Cortex of kidney (tissue), 1 donor: ENCODE measurements at places on chromosomes 16 and 17.

GRCh38 chr17:68394608-68395331 is 62.5 kb downstream of the WIPI1 start:
- no peak for DNase-seq

DNA sequence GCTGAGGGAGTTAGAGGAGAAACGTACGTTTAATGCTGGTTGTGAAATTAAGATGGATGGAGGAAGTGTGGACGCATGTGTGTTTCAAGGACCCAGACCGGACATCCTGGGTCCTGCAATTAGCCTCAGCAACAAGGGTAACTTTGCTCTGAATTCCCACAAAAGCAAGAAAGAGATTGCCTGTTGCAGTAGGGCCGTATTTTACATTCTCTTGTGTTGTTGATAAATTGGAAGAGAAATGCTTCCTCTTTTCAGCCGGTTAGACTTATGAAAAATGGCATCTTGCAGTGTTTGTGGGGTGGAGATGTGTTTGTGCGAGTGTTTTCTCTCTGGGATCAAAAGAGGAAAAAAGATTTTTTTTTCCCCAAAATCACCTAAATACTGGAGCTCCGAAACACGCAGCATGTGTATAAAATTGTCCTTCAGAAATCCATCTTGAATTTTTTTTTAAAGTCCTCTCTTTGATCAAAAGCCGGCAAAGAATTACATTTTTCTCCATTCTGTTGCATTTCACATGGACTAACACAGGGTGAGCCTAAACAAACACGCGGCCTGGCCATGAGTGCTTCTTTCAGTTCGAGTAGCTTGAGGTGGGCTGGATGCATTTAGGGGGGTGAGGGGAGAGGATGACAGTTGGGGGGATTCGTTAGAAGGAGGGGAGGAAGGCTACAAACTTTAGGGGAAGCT is 251.6 kb downstream of the C16orf95 start:
- no peak for DNase-seq

GRCh38 chr17:20114466-20114865 is 105.3 kb downstream of the SPECC1 start:
- DNase-seq: no peak

GRCh38 chr17:78883089-78883532 is 19.9 kb downstream of the CEP295NL start:
- DNase-seq: no peak

DNA sequence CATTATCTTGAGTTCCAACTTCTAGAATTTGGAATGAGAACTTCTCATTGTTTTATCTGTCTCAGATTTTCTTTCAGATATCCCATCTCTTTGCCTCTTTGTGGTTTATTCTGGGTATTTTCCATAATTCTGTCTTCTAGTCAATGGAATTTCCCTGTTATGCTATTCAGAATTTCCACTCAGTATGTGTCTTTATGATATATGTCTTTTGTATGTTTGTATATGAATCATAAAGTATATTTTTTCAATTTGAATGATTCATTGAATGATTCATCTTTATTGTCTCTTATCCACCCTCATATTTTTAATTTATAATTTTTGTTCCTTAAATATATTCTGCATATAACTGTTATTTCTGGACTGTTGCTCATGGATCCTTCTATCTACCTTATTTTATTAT is 729.7 kb upstream of the GOT2 start:
- DNase-seq: no peak

GRCh38 chr17:61144617-61145564 is 254.8 kb upstream of the TBX2 start:
- no peak for DNase-seq

GRCh38 chr17:16027708-16028584 is 28.3 kb downstream of the TTC19 start:
- no peak for DNase-seq

DNA sequence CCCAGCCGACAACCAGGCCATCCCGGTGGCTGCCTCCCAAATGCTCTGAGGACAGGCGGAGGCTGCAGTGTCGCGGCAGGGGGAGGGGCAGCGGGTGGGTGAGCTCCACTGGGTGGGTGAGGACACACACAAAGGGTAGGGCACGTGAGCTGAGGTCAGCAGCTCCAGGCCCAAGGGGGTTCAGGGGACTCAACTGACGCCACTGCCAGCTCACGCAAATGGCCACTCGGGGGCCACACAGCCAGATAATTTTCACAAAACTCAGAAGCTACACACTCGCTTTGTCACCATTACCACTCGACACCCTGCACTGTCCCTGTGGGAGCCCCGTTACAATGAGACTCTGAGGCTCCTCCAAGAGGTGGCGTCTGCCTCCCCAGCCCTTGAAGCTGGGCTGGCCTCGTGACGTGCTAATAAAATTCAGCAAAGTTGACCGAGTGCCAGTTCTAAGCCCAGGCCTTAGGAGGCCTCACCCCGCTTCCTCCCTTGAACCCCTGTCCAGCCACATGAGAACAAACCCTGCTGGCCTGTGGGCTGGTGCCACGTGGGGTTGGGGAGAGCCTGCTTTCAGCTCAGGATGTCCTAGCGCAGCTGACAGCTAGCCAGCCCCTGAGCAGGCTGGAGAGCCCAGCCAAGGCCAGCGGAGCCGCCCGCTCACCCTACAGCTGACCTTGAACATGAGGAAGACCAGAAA is 56.9 kb downstream of the RMI2 start:
- DNase-seq: no peak

GRCh38 chr17:38735161-38735997 is 5.2 kb downstream of the CISD3 start:
- DNase-seq: no peak

GRCh38 chr16:89052191-89052889 is 41.3 kb upstream of the ACSF3 start:
- DNase-seq: no peak

DNA sequence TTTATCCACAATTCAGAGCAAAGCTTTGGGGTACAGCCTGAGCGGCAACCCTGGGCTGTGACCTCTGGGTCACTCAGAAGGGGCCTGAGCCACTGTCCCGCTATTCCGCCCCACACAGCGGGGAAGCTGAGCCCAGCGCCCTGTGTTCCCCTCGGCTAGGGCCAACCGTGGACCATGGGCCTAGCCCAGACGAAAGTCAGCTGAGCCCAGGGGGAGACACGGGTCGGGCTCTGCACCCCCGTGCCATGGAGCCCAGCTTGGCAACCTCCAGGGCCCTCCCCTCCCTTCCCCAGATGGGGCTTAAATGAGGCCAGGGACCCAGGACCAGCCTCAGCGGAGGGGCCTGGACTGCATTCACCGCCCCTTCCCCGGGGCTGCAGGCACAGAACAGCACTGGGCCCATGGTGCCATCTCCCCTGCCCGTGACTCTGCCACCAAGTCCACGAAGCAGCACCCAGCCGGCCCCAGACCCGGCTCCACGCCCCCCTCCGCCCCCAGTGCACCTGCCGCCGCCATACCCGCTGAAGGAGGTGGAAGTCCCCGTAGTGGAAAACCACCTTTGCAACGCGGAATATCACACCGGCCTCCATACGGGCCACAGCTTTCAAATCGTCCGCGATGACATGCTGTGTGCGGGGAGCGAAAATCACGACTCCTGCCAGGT is 1.8 kb downstream of the TPSD1 start:
- no peak for DNase-seq

DNA sequence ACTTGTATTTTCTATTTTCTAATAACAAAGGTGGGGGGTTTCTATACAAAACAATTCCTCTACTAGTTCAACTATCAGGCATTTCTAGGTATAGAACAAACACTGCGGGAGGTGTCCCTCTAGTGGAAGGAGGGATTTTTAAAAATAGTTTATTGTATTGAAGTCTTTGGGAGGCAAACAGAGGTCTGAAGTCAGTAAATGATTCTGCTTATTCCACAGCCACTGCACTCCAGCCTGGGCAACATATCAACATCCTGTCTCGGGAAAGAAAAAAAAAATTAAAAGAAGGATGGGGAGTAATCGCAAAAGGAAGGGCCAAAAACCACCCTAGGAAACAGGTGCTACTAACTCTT is 648 bp upstream of the ERCC4 start:
- no peak for DNase-seq

DNA sequence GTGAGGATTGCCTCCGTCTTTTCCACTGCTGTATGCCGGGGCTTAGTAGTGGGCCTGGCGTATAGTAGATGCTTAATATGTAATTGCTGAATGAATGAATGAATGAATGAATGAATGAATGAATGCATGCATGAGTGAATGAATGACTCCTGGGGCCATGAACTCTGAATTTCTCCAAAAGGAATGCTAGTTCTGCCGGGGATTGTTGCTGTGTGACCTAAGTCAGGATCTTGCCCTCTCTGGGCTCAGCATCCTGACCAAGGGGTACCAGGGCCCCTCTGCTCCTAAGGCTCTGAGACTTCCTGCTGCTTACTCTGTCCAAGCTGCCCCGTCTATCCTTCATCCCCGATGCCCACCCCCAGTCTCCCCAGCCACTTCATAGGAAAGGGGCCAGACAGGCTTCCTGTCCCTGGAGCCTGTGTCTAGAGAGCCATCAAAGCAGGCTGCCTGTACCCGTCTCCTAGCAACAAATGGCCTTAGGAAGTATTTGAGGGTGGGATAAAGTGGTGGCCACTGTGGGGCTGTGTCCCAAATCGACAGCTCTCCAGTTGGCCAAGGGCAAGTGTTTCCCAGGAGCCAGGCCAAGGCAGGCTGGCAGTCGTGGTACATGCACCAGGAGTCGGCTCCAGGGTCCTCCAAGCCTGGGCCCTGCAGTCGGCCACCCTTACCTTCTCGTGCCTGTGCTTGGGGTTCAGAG is 11.6 kb upstream of the MPRIP start:
- no peak for DNase-seq

GRCh38 chr17:7862692-7863437 is 5.1 kb downstream of the CYB5D1 start:
- no peak for DNase-seq

DNA sequence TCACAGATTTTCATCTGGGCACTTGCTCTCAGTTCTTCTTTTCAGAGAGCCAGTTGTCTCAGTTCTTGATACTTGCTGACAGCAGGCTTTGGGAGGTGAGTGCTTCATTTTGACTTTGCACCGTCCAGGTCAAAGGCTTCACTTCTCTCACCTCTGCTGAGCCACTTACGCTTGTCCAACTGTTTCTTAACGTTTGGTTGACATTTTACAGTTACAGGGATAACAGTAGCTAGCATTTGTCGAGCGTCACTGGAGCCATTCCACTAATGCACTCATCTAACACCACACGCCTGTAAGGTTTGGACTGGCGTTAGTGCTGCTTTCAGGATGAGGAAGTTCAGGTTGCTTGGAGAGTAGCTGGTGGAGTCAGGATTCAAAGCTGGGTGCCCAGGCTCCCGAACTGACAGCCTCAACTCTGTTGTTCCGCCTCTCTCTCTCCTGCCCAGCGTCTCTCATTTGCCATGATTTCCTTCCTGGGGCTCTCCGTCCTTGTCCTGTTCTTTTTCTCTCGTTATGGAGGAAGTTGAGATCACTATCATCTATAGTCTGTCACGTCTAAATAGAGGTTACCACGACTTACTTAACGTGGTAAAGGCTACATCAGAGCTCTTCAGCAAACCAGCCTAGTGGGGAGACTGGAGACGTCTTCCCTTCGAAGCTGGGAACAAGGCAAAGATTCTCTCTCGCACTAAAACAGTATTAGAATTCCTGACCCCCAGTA is 220.8 kb downstream of the RPTOR start:
- no peak for DNase-seq

DNA sequence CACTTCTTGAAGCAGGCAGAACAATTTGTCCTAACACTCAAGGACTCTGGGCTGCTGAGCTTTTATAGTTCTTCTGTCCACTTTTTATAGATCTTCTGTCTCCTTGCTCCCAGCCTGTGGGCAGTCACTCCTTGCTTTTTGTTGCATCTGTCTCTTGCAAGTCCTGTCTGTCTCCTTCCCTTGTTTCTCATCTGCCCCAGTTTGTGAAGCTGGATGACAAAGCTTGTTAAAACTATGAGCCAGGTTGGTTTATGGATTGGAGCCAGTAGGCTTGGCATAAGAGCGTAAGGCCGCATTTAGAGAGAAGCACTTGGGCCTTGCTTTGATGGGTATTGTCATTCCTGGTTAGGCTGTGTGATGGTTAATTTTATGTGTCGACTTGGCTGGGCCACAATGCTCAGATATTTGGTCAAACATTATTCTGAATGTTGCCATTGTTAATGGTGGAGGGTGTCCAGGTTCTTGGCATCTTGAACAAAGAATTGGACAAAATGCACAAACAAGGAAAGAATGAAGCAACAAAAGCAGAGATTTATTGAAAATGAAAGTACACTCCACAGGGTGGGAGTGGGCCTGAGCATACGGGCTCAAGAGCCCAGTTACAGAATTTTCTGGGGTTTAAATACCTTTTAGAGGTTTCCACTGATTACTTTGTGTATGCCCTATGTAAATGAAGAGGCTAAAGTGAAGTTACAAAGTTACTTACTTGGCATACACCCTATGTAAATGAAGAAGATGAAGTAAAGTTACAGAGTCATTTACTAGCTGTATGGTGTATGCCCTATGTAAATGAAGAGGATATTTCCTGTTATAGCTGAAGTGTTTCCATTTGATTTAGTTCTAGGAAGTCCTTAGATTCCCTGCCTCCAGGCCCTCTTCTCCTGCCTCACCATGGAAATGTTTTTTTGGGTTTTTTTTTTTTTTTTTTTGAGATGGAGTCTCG is 8.0 kb upstream of the CPPED1 start:
- DNase-seq: no peak

GRCh38 chr17:1542316-1542715 is 20.3 kb downstream of the PITPNA start:
- no peak for DNase-seq

DNA sequence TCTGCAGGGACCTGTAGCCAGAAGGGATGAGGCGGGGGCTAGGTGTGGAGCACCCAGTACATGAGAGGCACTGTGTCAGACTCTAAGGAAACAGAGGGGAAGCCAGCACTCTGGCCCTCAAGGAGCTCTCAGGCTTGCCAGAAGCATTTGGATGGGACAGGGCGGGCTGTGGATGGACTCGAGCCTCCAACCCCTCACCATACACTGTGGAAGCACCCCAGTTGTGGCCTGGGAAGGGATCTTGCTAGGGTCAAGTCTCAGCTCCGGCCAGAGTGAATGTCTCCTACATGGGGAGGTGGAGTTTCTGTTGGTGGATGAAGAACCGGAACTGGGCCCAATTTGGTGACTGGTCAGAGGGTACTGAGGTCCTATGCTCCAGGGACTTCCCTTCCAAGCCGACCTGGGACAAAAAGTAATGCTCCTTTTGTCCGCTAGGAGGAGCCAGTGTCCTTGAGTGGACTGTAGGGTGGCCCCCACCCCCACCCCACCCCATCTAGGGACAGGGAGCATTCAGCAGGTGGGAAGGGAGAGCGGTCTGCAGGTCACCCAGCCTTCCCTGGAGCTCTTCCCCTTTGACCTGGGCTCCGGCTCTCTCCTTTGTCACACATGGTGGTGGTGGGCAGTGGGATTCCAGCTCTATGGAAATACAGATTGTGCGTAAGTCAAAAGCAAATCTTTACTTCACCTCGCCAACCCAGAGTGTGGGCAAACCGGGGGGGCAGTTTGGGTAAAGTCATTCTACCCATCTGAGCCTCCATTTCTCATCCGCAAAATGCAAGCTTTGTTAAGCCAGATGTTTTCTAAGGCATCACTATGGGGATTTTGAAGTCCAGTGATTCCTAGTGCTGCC is 20.4 kb upstream of the PHB1 start:
- no peak for DNase-seq

- no peak for DNase-seq
Observed at GRCh38 chr16:55651841-55652824, 3.7 kb upstream of the SLC6A2 start.
